Osteocyte (in vitro differentiated cells): ENCODE measurements at places on chromosomes 5 and 9.

- DNase-seq, result no peak
These were observed 41.7 kb upstream of the ARRDC3 start for GRCh38 chr5:91424638-91425436.

GRCh38 chr5:112641515-112642110 lies 96.1 kb upstream of the APC start:
- DNase-seq, result no peak

GRCh38 chr5:157734436-157734835 lies 3.2 kb downstream of the THG1L start:
- no peak for DNase-seq

- DNase-seq, result no peak
These were observed 93.1 kb downstream of the JAKMIP2 start for GRCh38 chr5:147689426-147689825.

DNA sequence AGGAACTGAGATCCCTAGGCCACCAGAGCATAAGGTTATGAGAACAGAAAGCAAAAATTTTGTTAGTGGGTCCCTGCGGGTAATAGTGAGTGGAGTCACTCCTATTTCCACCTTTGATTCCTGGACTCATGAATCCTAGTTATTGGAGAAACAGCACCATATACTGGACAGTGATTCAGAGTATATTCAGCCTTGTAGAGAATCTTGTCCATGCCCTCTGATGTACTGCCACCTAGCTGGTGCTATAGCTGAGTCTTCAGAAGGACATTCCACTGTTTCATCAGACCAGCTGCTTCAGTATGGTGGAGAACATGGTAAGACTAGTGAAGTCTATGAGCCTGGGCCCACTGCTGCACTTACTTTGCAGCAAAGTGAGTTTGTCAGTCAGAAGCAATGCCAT lies 25.0 kb upstream of the ITGA2 start:
- no peak for DNase-seq

GRCh38 chr5:158451203-158451992 lies 592.5 kb upstream of the CLINT1 start:
- no peak for DNase-seq

DNA sequence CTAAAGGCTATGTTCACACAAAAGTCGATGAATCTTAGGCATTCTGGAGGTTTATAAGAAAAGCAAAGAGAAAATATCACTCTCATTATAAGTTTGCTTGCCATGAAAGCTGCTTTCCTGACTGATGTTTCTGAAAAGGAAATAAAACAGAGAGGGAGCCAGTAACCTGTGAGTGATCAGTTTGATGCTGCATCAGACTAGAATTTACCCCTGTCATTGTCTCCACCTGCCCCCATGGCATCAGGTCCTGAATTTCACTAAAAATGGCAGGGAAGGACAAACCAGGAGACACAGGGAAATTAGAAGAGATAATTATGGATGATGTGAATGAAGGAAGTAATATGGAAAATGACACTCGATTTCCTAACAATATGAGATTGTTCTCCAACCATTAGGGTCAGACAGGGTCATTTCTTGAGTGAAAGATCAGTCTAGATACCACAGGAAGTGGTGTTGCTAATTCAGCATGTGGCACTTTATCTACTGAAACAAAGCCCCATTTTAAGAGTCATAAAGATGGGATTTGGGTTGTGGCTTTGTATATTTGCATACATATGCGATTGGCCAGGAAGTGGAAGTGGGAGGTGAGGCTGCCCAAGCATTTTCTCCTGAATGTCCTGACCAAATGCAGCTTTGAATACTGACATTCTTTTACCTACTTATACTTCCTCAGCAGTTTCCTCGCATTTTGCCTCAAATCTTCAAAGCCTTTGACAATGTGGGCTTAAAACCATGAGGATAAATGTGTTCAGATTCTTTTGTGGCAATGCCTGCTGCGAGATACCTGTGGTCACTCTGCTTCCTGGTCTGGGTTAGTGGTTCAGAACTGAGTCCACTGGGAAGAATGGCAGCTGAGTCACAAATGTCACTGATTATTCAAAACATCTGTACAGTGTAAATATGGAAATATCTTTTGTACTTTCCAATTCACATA lies 29.7 kb downstream of the MEGF10 start:
- DNase-seq, result no peak

DNA sequence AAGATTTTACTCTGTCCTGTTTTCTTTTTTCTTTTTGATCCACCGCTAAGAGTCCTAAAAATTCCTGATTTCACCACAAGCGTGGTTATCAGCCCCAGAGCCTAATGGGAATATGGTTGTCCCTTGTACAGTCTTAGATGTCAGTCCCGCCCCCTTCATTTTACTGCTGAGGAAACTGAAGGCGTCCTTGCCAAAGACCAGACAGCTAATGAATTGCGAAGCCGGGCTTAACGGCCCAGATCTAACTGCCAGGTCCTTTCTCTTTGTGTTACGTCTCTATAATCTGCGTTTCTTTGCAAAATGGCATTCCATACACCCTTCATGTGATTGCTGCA lies 497 bp downstream of the NSA2 start:
- DNase-seq, result no peak

GRCh38 chr9:73039271-73040263 lies 86.7 kb upstream of the ALDH1A1 start:
- DNase-seq, result no peak

GRCh38 chr5:169796731-169797130 lies 159.7 kb downstream of the DOCK2 start:
- no peak for DNase-seq

DNA sequence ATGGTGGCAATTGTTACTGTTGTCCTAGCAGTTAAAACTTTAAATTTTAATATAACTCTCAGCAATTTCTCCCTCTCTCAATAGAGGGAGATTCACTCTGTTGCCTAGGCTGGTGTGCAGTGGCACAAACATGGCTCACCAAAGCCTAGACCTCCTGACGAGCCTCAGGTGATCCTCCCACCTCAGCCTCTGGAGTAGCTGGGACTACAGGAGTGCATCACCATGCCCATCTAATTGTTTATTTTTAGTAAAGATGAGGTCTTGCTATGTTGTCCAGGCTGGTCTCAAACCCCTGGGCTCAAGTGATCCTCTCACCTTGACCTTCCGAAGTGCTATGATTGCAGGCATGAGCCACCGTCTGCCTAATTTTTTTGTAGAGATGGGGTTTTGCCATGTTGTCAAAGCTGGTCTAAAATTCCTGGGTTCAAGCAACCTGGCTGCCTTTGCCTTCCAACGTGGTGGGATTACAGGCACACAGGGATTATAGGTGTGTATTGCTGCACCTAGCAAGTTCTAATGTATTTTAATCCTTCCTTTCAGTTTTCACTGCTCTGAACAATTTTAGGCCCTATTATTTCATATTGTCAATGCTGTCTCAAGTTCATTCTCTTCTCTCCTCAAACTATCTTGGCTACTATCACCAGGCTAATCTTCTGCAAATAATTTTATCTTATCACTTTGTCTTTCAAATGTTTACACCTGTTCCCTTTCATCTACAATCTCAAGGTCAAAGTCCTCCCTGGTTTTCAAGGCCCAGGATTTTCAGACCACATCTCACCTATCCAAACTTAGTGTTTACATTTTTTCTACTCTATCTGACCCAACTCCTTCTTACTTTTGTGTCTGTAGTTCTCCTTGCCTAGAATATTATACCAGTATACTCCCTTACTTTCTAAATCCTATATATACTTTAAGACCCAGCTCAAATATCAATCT lies 18.9 kb downstream of the ALDH1A1 start:
- no peak for DNase-seq

- peak; percentile 95 for DNase-seq
These were observed 5.2 kb upstream of the IRF1 start for GRCh38 chr5:132495667-132496190.

DNA sequence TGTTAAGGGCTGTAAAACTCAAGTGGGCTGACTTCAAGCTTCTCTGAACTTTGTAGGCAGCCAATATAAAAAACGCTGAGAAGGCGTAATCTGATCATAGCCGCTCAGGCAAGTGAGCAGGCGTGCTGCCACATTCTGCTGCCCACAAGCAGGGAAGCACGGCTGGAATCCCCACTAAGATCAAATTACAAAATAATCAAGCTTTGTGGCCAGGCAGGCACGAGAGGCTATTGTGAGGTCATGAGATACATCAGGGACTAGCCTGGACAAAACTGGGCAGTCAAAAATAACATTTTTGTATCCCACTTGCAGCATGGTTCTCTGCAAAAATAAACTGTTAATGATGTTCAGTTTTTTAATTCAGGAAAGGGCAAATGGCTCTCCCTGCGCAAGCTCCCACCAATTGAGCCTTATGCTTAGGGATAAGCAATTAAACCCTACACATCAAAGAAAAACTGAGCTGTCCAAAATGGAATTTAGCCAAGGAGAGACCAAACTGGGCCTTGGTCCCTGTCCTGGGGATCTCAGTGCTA lies 64.0 kb downstream of the POU5F2 start:
- DNase-seq, result peak; percentile 89

DNA sequence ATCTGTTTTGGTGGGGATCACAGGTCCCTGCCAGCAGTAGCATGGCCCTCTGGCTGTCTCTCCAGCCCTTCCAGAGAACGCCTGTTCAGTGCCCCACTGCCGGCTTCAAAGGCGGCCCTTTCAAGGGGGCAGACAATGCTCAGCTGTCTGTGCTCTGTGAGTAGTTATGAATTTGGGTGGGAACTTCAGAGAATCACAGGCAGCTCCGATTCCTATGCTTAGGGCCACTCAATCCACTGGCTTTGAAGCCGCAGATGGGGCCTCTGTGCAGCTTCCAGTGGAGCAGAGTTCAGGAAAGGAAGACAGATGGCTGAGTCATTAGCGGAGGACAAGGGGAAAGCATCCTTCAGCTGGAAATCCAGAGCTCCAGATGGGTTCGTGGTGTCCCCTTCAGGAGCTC lies 42.4 kb downstream of the NKX2-5 start:
- DNase-seq, result no peak

DNA sequence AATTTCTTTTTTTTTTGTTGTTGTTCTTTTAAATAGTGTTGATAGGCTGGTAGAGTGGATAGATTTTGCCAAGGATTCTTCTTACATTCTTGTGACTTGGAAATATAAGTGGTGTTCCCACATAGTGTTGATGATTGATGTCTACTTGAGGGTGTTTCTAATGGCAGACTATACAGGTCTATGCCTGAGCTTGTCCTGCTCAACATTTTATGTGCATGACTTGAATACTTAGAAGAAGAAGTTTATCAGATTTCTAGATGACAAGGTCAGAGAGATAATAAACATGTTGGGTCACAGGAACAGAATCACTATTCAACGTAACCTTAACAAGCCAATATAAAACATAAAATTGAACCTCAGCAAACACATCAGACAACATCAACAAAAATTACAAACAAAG lies 24.2 kb downstream of the XRCC4 start:
- DNase-seq, result no peak

GRCh38 chr9:124122321-124122720 lies 110.8 kb downstream of the LHX2 start:
- DNase-seq, result no peak

DNA sequence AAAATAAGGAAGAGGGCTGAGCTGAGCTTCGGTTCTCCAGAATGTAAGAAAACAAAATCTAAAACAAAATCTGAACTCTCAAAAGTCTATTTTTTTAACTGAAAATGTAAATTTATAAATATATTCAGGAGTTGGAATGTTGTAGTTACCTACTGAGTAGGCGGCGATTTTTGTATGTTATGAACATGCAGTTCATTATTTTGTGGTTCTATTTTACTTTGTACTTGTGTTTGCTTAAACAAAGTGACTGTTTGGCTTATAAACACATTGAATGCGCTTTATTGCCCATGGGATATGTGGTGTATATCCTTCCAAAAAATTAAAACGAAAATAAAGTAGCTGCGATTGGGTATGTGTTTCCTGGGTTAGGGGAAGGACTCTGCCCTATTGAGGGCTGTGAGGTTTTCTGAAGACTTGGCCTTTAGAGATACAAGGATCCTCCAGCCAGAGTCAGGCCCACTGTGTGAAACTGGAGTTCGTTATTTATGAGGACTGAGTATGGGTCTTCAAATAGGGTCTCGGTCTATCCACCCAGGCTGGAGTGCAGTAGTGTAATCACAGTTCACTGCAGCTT lies 3.8 kb downstream of the EGR1 start:
- no peak for DNase-seq

GRCh38 chr5:151243127-151243526 lies 9.9 kb upstream of the GM2A start:
- no peak for DNase-seq

DNA sequence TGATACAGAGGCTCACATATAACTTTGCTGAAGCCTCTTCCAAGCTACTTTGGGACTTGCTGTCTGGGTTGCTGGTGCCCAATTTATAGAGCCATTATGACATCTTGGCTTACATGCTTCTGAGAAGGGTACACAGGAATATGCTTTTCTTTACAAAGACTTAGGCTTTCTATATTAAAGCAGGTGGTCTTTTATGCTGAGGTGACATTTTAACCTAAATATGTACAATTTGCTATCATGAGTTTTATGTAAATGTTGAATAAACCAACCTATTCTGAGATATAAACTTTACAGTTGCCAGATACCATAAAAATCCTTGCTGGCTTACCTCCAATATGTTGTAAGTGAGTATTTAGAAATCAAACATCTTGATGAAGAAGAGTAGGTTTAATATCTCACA lies 509.2 kb upstream of the CHD1 start:
- DNase-seq, result no peak

- DNase-seq, result no peak
These were observed 135.7 kb downstream of the MAN2A1 start for GRCh38 chr5:109825450-109825849.

DNA sequence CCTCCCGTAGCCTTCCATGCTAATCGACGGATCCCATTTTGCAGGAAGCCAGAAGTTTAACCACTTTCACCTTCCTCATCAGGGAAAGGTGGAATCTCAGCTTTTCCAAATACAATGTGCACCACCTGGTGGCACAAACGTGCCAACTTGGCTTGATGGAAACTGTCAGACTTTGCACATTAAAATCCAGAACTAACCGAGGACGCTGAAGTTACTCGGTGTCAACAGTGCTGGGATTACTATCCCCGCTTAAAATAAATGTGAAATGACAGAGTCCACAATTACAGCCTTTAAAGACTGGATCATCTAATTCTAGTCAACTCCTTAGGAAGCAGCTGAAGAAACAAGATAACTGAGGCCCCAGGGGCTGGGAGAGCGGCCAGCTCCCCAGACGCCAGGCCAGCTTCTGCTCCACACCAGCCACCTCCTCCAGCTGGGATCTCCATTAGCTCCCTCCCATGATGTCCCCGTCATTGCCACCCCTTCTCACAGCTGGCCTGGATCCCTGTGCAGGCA lies 50.1 kb upstream of the RETREG1 start:
- DNase-seq, result no peak

DNA sequence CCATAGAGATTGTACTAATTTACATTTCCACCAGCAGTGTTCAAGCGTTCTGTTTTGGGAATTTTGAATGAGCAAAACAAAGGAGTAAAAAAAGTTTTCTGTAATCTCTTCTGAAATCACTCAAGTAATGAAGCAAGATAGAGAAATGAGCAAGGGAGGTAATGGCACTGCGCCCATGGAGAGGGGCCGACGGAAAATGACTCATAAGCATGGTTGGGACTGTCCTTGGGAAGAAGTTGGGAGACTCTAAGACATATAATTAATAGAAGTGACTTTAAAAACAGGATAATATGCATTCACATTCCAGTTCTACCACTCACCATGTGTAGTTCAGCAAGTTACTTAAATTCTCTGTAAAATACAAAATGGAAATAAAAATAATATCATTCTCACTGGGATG lies 62.5 kb upstream of the C5orf46 start:
- DNase-seq, result no peak
